ENCODE measurements at places on chromosomes 6 and 20.
A peak's percentile ranks its signal among the peaks of the same experiment; 100 is the strongest.

DNA sequence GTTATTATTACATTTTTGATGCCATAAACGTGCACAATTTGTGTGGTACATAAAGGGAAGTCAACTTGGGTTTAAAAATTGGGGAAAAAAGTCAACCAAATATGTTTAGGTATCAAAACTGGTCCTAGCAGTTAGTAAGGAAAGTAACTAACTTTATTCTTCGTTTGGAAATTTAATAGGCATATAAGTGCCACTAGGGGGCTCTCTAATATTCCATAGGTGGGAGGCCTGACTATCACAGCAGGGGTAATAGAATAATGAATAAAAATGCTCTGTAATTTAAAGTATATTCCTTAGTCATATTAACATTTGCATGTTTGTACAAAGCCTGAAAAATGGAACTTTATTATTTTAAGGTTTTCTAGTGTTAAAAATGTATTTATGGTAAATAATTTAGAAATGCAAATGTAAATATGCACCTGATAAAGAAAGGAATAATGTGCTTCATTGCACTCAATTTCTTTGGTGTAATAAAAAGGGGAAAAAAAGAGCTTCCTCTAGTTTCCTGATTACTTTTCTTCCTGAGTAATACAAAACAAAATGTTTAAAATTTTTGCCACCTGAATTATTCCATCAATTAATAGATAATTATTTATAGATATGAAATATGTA lies 125.7 kb upstream of the HDAC2 start:
- no peaks in the 10 kb centered on the region for H3K4me1 ChIP-seq
- no peak overlapping the region for H3K27ac ChIP-seq
- no peaks in the 10 kb centered on the region for H3K27me3 ChIP-seq
- H3K4me3 ChIP-seq = no peak overlapping the region
- H3K36me3 ChIP-seq = no peaks in the 10 kb centered on the region

GRCh38 chr6:137846772-137847313 lies 20.2 kb upstream of the TNFAIP3 start:
- no peak for DNase-seq
- H3K36me3 ChIP-seq = no peaks in the 10 kb centered on the region
- H3K27me3 ChIP-seq = no peaks in the 10 kb centered on the region
- no peaks in the 10 kb centered on the region for H3K4me1 ChIP-seq

DNA sequence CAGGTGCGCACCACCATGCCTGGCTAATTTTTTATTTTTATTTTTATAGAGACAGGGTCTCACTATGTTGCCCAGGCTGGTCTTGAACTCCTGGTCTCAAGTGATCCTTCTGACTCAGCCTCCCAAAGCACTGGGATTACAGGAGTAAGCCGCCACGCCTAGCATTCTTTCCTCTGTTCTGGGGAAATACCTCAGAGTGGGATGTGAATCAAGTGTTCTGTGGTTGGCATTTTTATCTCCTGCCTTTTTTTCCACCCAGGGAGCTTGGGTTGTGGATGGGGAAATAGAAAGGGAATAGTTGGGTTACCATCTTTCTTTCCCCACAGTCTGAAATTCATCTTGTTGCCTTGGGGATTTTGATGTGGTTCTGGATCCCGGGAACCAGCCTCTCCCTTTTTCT lies 24.1 kb downstream of the TFAP2C start:
- H3K36me3 ChIP-seq = no peaks in the 10 kb centered on the region
- DNase-seq = no peak
- no peaks in the 10 kb centered on the region for H3K4me1 ChIP-seq
- no peak overlapping the region for H3K27ac ChIP-seq

- no peak for DNase-seq
- no peak overlapping the region for H3K4me3 ChIP-seq
- H3K27me3 ChIP-seq = no peaks in the 10 kb centered on the region
- no peaks in the 10 kb centered on the region for H3K36me3 ChIP-seq
- peaks cover 48% of the 10 kb centered on the region for H3K4me1 ChIP-seq
- peak overlapping the region; percentile 54 for H3K27ac ChIP-seq
Measured at GRCh38 chr6:149364557-149364956, 35.5 kb upstream of the SUMO4 start.

- H3K36me3 ChIP-seq = no peaks in the 10 kb centered on the region
- H3K4me1 ChIP-seq = no peaks in the 10 kb centered on the region
- H3K27ac ChIP-seq = no peak overlapping the region
- DNase-seq = no peak
Measured at GRCh38 chr6:6910734-6911295, 196.9 kb upstream of the RREB1 start.

DNA sequence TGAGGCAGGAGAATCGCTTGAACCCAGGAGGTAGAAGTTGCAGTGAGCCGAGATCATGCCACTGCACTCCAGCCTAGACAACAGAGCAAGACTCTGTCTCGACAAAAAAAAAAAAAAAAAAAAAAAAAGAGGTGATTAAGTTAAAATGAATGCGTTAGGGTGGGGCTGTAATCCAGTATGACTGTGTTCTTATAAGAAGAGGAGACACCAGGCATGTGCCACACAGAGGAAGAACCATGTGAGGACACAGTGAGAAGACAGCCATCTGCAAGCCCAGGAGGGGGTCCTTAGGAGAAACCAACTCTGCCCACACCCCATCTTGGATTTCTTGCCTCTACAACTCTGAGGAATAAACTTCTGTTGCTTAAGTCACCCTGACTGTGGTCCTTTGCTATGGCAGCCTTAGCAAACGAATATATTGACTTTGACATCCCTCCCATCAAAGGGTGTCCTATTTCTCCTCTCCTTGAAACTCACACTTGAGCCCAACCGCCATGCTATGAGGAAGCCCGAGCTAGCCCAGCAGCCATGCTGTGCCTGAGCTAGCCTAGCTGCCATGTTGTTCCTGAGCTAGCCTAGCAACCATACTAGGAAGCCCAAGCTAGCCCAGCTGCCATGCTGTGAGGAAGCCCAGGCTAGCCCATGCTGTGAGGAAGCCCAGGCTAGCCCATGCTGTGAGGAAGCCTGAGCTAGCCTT lies 15.8 kb upstream of the PPP1R16B start:
- H3K4me3 ChIP-seq = no peak overlapping the region
- no peak for DNase-seq
- no peaks in the 10 kb centered on the region for H3K27me3 ChIP-seq
- no peaks in the 10 kb centered on the region for H3K36me3 ChIP-seq
- no peak overlapping the region for H3K27ac ChIP-seq
- H3K4me1 ChIP-seq = no peaks in the 10 kb centered on the region

GRCh38 chr6:6905961-6906518 lies 201.7 kb upstream of the RREB1 start:
- no peak overlapping the region for H3K4me3 ChIP-seq
- H3K27ac ChIP-seq = no peak overlapping the region
- H3K27me3 ChIP-seq = no peaks in the 10 kb centered on the region
- DNase-seq = no peak

DNA sequence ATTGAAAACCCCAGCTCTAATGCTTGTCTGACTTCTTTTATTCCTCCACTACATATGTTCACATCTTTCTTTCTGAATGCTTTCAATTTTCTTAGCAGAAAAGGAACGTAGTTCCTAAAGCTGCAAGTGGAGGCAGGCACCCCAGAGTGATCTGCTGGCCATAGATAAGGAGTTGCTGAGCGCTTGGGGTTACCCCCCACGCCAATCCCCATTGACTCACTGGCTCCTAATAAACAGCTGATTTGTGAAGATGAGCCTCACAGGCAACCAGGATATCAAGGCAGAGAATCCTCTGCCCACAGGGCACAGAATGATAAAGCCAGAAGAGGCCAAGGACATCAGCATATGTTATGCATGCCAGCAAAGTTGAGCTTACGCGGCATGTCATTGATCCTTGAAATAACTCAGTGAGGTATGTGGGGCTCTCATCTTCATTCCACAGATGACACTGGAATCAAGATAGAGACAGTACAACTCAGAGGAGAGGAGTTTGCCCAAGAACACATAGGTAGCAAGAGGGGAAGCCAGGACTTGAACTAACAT lies 129.1 kb upstream of the PTPRT start:
- H3K4me1 ChIP-seq = no peaks in the 10 kb centered on the region
- H3K27ac ChIP-seq = no peak overlapping the region
- no peaks in the 10 kb centered on the region for H3K27me3 ChIP-seq
- H3K36me3 ChIP-seq = no peaks in the 10 kb centered on the region
- DNase-seq = no peak
- H3K4me3 ChIP-seq = no peak overlapping the region

DNA sequence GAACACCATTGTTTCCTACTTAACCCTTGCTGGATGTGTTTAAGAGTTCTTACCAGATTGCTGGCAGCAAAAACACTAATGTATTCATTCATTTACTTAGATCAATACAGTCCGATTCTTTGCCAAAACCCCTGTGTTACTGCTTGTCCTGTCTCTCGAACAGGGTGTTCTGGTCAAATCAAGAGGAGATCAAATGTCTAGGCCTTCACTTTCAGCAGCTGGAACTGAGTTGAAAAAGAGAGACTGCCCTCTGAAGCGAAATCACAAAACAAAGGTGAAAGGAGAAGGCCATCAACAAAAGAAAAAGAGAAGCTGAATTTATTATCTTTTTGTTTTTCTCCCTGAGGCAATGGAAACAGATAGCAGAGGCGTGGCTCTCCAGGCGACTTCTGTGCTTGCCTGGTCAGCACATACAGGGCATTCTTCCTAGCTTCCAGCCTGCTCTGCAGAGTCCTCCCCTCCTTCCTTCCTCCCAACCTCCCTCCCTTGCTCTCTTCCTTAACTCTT lies 44.1 kb upstream of the GCM1 start:
- no peak overlapping the region for H3K27ac ChIP-seq
- no peak for DNase-seq
- peaks cover 8% of the 10 kb centered on the region for H3K4me1 ChIP-seq
- H3K36me3 ChIP-seq = no peaks in the 10 kb centered on the region

- no peak for DNase-seq
- no peak overlapping the region for H3K4me3 ChIP-seq
- H3K36me3 ChIP-seq = no peaks in the 10 kb centered on the region
- H3K4me1 ChIP-seq = no peaks in the 10 kb centered on the region
- no peak overlapping the region for H3K27ac ChIP-seq
- H3K27me3 ChIP-seq = no peaks in the 10 kb centered on the region
Measured at GRCh38 chr6:112841553-112842329, 494.6 kb downstream of the RFPL4B start.

GRCh38 chr20:3646067-3646440 lies 17.1 kb downstream of the GFRA4 start:
- H3K4me3 ChIP-seq = no peak overlapping the region
- no peak for DNase-seq
- H3K4me1 ChIP-seq = no peaks in the 10 kb centered on the region
- no peaks in the 10 kb centered on the region for H3K27me3 ChIP-seq
- no peaks in the 10 kb centered on the region for H3K36me3 ChIP-seq

GRCh38 chr6:42923666-42924065 lies 5.6 kb upstream of the CNPY3 start:
- no peaks in the 10 kb centered on the region for H3K36me3 ChIP-seq
- H3K27me3 ChIP-seq = no peaks in the 10 kb centered on the region
- H3K27ac ChIP-seq = no peak overlapping the region

DNA sequence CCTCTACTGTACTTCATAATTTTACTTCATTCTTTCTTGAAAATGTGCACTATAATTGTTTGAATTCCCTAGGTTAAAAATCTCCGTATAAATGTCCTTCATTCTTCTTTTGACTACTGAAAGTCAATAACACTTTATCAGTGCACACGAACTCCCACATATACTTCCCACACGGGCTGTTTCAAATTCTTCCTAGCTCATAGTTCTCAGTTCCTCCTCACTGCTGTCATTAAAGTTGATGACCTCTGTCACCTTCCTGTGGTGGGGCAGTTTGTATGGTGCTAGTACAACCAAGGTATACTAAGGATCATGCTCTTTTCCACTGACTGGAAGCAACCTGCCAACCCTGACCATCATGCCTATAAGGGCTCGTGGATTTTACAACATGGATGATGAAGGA lies 40.0 kb upstream of the CD2AP start:
- H3K4me1 ChIP-seq = no peaks in the 10 kb centered on the region
- no peaks in the 10 kb centered on the region for H3K36me3 ChIP-seq
- no peak overlapping the region for H3K27ac ChIP-seq
- no peak overlapping the region for H3K4me3 ChIP-seq

GRCh38 chr20:57025666-57026224 lies 240.7 kb downstream of the BMP7 start:
- no peaks in the 10 kb centered on the region for H3K4me1 ChIP-seq
- no peak overlapping the region for H3K4me3 ChIP-seq
- DNase-seq = no peak
- no peak overlapping the region for H3K27ac ChIP-seq
- no peaks in the 10 kb centered on the region for H3K27me3 ChIP-seq
- no peaks in the 10 kb centered on the region for H3K36me3 ChIP-seq

DNA sequence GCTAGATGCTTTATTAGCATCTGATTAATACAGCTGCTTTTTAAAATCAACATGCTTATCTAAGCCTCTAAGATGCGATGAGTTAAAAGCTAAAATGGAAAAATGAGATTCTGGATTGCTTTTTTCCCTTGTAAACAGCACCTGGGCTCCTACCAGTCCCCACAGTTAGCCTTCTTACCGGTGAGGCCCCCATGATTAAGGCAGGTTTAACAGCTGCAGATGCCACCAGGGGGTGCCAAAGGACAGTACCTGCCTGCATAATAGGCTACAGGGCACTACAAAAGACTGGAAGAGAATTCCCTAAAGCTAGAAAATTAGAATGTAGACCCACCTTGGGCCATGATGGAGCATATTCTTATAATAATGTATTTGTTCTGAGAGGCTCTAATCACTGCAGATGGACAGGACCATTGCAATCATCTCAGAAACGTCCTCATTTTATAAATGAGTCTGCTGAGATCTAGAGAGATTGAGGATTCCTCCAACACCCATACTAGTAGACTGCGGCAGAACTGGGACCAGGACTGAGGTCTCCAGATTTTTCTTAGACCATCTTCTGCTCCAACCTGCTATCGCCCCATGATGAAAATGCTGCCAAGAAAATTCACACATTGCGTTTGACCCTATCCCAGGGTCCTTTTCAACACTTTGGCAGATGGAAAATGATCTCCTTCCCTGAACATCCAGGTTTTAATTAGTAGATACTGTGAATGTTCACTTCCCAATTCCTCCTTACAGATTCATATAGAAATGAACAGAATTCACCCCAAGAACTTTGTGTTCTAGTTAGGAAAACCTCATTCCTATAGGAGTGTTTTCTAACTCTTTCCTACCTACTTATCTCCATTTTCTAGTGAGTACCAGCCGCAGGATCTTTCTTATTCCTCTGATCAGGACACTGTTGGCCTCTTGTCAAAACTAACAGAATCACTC lies 148.8 kb downstream of the RPS12 start:
- H3K36me3 ChIP-seq = no peaks in the 10 kb centered on the region
- no peaks in the 10 kb centered on the region for H3K4me1 ChIP-seq
- no peaks in the 10 kb centered on the region for H3K27me3 ChIP-seq
- DNase-seq = peak; percentile 20

DNA sequence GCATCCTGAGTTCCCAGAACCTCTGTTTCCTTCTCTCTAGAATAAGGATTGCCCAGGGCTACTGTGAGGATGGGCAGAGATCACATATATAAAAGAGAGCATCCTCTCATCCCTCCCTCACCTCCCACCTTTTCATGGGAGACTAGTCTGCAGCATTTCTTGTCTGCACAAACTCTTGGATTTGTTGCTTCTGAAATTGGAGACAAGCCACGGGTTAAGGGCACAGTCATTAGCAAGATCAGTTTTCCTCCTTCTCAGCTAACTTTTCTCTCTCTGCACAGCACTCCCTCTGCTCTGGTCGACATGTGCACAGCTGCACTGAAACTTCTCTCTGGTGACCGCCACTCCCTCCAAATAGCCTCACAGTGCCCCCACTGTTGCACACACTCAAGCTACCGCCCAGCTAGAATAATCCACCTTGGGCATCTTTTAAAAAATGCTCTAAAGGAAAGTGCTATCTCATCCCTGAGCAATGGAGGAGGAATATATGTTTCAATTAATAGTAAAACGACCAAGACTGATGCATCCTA lies 50.9 kb upstream of the DUSP22 start:
- H3K27ac ChIP-seq = no peak overlapping the region
- H3K36me3 ChIP-seq = no peaks in the 10 kb centered on the region
- no peak for DNase-seq
- no peaks in the 10 kb centered on the region for H3K27me3 ChIP-seq
- H3K4me3 ChIP-seq = no peak overlapping the region
- H3K4me1 ChIP-seq = no peaks in the 10 kb centered on the region

Data from naive thymus-derived CD4-positive, alpha-beta T cell (primary cell).